Epithelial cell of esophagus (primary cell): ENCODE measurements at places on chromosomes 4 and X.

DNA sequence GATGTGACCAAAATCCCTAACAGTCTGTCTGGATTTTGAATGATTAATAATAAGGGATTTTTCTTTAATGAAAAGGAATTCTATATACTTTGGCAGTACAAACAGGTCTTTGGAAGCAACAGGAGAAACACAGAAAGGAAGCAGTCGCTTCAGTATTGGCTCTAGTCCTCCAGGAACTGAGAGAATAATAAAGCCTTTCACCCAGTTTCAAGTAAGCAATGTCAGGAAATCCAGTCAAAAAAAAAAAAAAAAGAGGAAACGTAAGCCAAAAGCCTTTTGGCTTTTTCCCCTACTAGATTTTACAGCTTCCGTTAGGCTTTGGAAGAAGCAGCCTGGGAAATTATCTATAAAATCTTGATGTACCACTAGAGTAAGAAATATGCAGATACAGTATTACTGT lies 61.7 kb upstream of the HDAC8 start:
- no peak for DNase-seq

- DNase-seq: peak; percentile 67
Observed at GRCh38 chr4:126939401-126939800, 693.4 kb upstream of the INTU start.

DNA sequence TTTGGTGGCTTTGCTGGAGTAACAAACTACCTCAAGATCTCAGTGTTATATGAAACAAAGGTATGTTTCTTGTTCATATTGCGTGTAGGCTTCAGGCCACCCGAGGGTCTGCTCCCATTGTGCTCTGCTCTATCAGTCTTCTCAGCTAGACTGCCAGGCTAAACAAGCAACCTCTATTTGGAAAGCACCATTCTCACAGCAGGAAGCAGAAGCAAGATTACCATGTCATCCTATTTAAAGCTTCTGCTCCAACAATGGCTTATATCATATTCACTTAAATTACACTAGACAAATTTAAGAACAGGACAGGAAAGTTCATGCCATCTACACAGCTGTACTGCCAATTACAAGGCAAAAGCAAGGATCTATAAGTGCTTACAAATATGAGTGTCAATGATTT lies 385.8 kb downstream of the PPARGC1A start:
- DNase-seq: no peak

DNA sequence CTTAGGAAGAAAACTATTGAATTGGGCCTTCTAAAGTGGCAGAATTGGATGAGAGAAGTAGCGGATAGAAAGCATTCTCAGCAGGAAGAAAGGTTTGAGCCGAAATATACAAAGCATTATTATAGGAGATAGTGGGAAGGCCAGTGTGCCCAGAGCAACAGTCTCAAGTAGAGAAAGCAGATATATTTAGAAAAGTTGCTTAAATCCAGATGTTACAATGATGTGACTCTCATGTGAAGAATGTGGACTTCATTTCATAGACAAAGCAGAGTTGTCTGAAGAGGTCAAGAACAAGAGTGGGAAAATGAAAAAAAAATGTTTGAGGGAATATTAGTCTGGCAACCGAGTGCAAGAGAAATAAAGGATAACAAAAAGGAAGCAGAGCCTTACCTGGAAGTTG lies 66.9 kb downstream of the SYNPO2 start:
- DNase-seq: no peak

- DNase-seq: peak; percentile 79
Observed at GRCh38 chr4:41132055-41132683, 82.2 kb downstream of the APBB2 start.

GRCh38 chrX:100609591-100609990 lies 24.9 kb downstream of the TNMD start:
- no peak for DNase-seq

- peak; percentile 52 for DNase-seq
Observed at GRCh38 chrX:9729171-9729885, 36.3 kb downstream of the GPR143 start.

DNA sequence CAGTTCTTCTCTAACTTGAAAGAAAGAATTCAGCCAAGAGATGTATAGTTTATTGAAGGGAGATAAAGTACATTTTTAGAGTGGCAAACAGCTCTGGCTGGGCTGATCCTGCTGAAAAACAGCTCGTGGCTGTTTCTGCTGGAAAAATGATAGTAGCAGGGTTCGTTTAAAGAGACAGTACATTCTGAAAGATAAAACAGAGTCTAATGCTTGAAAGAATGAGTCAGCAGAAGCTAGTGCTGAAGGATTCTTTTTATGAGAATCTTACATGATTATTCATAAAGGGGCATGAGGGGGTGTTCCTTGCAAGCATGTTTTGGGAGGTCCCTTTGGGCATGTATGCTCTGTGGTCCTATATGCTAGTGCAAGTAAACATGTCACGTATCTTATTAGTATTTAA lies 790.0 kb downstream of the PCDH18 start:
- peak; percentile 4 for DNase-seq

GRCh38 chr4:25966171-25966570 lies 52.2 kb downstream of the SMIM20 start:
- DNase-seq: no peak

DNA sequence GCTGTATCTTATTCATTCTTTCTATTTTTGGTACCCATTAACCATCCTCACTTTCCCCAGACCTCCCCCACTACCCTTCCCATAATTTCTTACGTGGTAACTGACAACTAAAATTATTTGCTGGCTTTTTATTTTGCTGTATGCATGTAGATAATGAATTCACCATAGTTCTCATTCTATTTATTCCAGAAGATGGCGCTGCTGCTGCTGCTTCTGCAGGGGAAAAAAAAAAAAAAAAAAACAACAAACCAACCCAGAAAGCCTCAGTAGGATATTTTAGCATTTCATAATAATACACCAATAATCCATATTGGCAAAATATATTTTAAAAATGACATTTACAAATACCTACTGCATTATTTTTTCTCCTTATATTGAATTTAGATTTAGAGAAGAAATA lies 416.6 kb upstream of the MAGEB18 start:
- peak; percentile 11 for DNase-seq

DNA sequence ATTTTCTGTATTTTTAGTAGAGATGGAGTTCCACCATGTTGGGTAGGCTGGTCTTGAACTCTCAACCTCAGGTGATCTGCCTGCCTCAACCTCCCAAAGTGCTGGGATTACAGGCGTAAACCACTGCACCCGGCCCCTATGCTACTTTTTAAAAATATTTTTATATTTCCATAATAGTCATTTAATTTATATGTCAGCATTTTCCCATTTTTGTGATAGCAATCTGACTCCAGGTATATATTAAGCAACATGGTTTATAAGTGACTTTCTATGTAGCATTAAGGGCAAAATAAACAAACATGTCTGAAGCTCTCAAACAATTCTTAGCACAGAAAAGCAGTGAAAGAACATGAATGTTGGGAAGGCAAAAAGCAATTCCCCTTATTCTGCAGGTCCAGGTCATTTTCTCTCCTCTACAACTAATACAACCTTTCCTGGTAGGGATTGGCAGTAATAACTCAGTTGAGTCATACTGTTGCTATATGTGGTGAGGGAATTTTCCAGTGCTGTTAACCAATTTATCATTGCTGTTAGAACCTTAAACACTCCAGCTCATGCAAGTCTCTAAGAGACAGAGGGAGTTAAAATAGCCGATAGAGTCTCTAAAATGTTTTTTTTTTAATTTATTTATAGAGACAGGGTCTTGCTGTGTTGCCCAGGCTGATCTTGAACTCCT lies 24.0 kb downstream of the SMIM14 start:
- peak; percentile 67 for DNase-seq

GRCh38 chrX:127732709-127733108 lies 319.5 kb downstream of the ACTRT1 start:
- DNase-seq: no peak

GRCh38 chr4:141216002-141216761 lies 4.5 kb upstream of the ZNF330 start:
- DNase-seq: no peak

DNA sequence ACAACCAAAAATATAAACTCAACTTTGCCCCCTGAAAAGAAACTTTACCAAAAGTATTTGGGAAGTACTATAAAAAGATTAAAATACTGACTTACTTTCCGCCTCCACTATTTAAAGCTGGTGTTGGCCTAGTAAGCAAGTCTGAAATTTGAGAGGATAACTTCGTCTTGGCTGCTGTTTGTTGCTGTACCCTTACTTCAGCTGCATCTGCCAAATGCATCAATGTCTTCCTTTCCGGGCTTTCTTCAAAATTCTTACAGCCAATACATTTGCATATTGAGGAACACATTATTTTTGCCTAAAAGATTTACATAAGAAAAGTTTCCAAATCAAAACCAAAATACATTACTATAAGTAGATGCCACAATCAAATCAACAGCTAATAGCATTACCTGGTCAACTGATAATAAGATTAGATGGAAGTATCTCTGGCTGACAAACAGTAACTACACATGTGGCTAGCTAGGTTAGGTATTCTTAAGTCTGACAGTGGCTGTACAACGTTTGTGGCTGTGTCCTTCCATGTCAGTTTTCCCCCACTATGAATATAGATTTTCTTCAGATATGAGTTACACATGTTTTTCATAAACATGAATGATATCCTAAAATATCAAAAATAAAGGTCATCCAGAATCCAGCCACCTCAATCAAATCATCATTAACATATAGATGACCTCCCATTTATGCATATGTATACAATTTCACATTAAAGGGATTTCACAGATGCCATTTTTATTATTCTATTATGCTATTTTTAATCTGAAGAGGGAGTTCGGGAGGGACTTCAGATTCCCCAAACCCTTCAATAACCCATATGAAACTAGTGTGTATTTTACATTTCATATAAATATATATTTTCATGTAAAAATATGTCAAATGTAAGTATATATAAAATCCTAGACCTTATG lies 30.6 kb downstream of the THAP9 start:
- DNase-seq: no peak

DNA sequence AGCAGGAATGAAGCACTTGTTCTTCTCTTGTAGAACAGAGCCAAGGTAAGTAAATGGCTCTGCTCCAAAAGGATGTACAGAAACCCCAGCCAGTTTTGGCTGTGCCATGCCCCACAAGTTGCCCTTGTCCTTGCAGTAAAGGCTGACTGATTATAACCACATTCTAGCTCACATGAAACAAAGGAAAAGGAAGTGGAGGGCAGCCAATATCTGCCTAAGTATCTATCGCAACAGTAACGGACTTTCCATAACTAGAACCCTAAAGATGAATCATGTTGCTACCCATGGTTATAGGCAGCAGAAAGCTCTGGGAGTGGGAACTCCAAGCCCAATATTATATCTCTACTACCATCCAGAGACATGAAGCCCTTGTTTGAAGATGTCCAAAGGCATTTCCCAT lies 95.7 kb downstream of the COMMD8 start:
- no peak for DNase-seq

DNA sequence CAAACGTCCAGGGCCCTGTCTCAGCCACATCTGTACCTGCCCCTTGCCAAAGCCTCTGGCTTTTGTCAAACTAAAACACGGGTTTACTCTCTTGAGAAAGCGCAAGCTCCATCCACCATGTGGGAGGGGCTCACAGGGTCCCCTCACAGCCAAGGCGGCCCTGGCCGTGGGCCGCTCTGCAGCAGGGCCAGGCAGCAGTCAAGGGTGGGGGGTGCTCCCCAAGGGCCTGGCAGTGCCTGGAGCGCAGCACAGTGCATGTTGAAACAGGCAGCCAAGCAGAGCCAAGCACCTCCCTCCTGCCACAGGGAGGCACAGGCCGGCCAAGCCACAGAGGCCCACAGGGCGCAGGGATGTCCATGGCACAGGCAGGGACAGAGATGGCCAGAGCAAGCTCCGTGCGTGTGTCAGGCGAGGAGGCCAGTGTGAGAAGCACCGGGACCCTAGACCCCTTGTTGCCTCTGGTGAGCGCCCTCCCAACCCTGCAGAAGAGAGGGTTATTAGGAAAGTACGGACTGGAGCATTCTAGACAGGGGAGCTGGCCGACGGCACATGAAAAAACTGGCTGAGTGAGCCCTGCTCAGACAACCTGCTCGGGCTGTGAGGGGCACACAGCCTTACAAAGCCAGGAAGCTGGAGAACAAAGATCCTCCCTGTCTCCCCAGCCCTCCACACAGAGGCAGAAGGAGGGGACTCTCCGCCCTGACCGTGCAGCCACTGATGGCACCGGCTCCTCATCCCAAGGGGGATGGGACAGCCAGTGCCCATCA lies 39.0 kb downstream of the FAM53A start:
- peak; percentile 47 for DNase-seq

DNA sequence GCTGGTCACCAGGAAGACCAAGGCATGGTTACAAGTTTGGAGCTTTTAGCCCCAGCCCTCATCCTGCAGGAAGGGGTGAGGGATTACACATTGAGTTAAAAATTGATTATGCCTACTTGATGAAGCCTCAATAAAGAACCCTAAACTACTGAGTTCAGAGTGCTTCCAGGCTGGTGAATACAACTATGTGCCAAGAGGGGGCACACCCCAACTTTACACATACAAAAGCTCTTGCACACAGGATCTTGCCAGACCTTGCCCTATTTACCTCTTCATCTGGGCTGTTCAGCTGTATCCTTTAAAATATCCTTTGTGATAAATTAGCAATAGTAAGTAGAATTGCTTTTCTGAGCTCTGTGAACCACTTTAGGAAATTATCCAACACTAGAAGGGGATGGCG lies 489.3 kb downstream of the INPP4B start:
- no peak for DNase-seq

- DNase-seq: no peak
Observed at GRCh38 chrX:135543172-135543571, 22.7 kb downstream of the INTS6L start.

- DNase-seq: peak; percentile 39
Observed at GRCh38 chrX:24025741-24026403, 1.1 kb downstream of the KLHL15 start.

GRCh38 chr4:39104255-39104654 lies 42.2 kb downstream of the KLHL5 start:
- no peak for DNase-seq
